Myocyte (in vitro differentiated cells): ENCODE measurements at places on chromosomes 1 and 21. TPM values are rescaled to one million over a fixed set of nuclear protein-coding genes. Genes with fewer than 3 reads are reported as not detected.

Gene TMEM240
- total RNA-seq: not detected in 2 replicates

Gene ZNF687
- total RNA-seq: 17.3 and 21.5 TPM in 2 replicates

Gene KCNK2
- 6.9 and 8.7 TPM in 2 replicates for total RNA-seq

Gene BMP8A
- total RNA-seq: 0.51 and 1.7 TPM in 2 replicates

Gene CRNN
- not detected in 2 replicates for total RNA-seq

Gene HUNK
- 0.05 TPM in 1 of 2 replicates, not detected in the other for total RNA-seq

Gene NGF
- 0.51 TPM in 1 of 2 replicates, not detected in the other for total RNA-seq

Gene SLC1A7
- total RNA-seq: 0.21 and 0.29 TPM in 2 replicates

Gene PDZK1
- total RNA-seq: 55.0 and 90.7 TPM in 2 replicates

Gene USH2A
- total RNA-seq: 0.08 and 0.21 TPM in 2 replicates

Gene NOS1AP
- 0.62 and 1.6 TPM in 2 replicates for total RNA-seq

Gene EDN2
- 0.73 TPM in 1 of 2 replicates, not detected in the other for total RNA-seq

Gene FNDC5
- total RNA-seq: 392 and 577 TPM in 2 replicates

Gene EIF3I
- total RNA-seq: 222 and 238 TPM in 2 replicates

Gene FCRL5
- not detected in 2 replicates for total RNA-seq

Gene CHRNB2
- 0.11 and 0.16 TPM in 2 replicates for total RNA-seq
